ENCODE measurements at places on chromosomes 7 and 10.

GRCh38 chr10:128158021-128158795 is 32.0 kb upstream of the MKI67 start:
- no peak for DNase-seq

- no peak for DNase-seq
These were observed 9.4 kb upstream of the ANKRD1 start for GRCh38 chr10:90930070-90930837.

DNA sequence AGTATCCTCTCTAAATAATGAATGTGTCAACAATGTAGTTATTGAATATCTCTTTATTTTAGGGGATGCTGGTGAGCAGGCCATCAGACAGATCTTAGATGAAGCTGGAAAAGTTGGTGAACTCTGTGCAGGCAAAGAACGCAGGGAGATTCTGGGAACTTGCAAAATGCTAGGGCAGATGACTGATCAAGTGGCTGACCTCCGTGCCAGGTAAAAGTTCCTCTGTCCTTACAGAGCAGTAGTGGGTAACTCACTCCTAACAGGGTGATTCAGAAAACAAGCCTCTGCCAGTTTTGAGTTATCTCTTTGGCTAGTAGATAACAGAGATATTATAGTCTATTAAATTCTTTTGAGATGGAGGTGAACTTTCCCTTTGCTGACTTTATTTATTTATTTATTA is 67.3 kb downstream of the AP3M1 start:
- DNase-seq: no peak

GRCh38 chr7:18369011-18369410 is 126.5 kb upstream of the HDAC9 start:
- DNase-seq: no peak

- no peak for DNase-seq
These were observed 21.4 kb upstream of the PAX2 start for GRCh38 chr10:100723770-100724530.

DNA sequence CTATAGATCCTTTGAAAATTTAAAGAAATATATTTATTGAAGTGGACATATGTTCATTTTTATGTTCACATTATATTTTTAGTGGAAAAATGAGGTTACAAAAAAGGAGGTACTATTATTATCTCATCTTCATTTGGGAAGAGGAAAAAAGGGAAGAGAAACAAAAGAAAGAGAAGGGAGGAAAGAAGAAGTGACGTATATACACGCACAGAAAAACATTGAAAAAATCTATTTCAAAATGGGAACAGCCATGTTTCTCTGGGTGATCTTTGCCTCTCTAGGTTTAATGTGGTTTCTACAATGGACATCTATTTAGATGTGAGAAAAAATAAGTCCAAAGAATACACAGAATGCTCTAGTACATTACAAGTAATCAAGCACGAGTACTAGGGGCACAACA is 14.8 kb downstream of the ANK3 start:
- DNase-seq: no peak

DNA sequence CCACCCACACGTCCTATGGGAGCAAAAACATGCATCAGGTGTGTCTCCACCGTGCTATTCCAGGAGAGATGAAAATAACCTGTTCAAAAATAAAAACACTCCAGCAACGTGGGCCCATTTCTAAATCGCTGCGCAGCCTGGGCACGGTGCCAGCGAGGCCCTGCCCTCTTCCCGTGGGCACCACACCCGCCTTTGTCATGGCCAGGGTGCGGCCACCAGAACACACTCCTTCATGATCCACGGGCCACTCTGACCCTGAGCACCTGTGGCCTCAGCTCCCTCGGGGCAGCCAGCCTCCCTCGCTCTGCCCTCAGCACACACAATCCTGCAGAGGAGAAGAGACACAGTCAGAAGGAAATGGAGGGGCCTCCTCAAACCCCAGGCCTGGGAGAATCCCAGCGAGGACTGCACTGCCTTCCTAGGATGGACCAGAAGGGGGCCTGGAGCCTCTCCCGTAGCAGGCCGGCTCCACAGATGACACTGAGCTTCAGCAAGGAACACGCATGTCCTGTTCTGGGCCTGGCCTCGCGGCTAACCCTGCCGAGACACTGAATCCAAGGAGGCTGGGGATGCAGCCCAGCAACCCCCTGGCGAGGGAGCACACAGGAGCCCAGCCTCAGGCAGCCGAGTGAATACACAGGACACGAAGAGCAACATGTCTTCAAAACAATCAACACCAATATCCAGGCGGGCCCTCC is 169.0 kb downstream of the MAD1L1 start:
- no peak for DNase-seq

- no peak for DNase-seq
These were observed 543.6 kb upstream of the GALNT17 start for GRCh38 chr7:70588191-70588921.

DNA sequence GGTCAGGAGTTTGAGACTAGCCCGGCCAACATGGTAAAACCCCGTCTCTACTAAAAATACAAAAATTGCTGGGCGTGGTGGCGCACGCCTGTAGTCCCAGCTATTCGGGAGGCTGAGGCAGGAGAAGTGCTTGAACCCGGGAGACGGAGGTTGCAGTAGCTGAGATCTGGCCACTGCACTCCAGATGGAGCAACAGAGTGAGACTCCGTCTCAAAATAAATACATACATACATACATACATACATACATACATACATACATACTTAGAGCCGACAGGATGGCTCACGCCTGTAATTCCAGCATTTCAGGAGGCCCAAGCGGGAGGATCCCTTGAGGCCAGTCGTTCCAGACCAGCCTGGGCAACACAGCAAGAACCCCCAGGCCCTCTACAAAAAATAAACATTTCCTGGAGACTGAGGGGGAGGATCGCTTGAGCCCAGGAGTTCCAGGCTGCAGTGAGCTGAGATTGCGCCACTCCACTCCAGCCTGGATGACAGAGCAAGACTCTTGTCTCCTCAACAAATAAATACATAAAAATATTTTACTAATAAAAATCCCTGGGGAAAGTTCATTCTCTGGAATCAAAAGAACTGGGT is 90.9 kb upstream of the TNRC18 start:
- no peak for DNase-seq

DNA sequence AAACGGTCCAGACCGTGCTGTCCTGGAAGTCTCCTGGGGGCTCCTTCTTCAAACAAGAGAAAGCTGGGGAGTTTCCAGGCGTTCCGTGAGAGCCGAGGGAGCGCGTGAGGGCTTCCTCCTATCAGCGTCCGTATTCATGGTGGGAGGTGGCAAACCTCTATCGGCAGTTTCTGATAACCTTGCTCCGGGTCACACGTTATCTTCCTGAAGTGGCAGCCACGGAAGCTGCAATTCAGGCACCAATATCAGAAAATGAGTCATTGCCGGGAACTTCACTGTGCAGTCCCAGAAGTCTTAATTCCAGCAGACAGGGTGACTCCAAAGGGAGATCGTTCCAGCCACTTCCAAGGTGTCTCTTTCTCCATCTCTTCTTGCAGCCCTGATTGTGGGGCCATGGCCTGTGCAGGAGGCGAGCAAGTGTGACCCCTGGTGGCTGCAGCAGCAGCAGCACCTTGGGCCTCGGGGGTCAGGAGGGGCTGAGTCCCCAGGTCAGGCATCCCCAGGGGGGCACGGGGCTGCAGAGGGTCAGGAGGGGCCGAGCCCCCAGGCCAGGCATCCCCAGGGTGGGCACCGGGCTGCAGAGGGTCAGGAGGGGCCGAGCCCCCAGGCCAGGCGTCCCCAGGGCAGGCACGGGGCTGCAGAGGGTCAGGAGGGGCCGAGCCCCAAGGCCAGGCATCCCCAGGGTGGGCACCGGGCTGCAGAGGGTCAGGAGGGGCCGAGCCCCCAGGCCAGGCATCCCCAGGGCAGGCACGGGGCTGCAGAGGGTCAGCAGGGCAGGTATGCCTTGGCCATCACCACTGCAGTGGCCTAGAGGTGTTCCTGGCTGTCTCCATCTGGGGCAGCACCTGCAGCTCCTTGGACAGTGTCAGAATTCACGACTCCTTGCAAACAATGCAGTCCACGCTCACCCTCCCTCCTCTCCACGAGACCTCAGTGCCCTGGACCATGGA is 538.7 kb downstream of the DNAJB6 start:
- peak; percentile 43 for DNase-seq

DNA sequence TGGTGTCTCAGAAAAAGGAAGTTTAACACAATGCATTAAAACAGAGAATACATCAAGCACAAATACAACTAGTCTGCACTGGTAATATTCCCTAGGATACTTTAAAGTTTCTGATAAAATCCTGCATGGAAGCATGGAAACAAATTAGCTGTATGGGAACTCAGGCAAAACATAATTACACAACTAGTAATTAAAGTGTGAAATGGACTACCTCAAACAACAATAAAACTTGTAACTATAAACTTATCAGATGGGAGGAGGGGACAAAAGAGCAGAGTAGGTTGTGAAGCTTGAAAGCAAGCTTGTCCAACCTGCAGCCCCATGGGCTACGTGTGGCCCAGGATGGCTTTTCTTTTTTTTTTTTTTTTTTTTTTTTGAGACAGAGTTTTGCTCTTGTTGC is 98.9 kb downstream of the PARD3 start:
- DNase-seq: no peak

- no peak for DNase-seq
These were observed 10.6 kb downstream of the AUTS2 start for GRCh38 chr7:69608878-69609277.

DNA sequence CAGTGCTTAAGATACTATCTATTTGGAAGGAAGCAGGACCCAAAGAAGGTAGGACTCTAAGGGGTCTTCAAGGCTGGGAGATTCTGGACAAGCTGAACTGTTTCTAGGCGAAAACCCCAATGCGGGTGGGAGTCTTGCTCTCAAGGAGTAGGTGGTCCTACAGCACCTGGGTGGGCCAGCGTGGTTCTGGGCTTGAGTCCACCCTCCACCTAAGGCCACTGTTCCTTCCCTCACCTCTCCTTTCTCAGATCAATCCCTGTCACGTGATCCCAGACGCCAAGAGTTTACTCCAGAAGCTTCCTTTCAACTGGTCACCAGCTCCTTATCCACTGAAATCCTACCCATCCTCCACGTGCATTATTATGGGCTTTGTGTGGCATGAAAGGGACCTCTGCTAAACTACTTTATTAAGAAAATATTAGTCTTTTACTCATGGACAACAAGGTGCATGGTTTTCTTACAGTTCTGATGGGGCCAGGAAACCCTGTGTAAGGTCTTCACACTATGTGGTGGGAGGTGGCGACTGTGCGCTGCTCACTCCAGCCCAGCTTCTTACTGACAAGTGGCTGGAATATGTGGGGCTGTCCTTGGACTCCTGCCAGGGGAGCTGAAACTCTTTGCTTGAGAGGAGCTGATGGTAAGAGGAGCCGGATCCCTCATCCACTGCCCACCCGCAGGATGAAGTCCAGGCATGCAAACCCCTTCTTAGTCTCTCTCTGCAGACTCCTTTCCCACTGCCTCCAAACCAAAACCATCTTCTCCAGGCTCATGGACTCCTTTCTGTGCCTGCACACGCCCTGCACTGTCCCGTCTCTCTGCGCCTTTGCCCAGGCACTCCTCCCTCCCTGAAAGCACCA is 1.6 kb downstream of the ZNF746 start:
- DNase-seq: no peak

GRCh38 chr10:85175635-85176034 is 847.2 kb downstream of the CCSER2 start:
- no peak for DNase-seq

GRCh38 chr10:93091960-93092359 is 18.3 kb downstream of the CYP26A1 start:
- DNase-seq: no peak

- no peak for DNase-seq
These were observed 441 bp upstream of the VENTX start for GRCh38 chr10:133237241-133237587.

DNA sequence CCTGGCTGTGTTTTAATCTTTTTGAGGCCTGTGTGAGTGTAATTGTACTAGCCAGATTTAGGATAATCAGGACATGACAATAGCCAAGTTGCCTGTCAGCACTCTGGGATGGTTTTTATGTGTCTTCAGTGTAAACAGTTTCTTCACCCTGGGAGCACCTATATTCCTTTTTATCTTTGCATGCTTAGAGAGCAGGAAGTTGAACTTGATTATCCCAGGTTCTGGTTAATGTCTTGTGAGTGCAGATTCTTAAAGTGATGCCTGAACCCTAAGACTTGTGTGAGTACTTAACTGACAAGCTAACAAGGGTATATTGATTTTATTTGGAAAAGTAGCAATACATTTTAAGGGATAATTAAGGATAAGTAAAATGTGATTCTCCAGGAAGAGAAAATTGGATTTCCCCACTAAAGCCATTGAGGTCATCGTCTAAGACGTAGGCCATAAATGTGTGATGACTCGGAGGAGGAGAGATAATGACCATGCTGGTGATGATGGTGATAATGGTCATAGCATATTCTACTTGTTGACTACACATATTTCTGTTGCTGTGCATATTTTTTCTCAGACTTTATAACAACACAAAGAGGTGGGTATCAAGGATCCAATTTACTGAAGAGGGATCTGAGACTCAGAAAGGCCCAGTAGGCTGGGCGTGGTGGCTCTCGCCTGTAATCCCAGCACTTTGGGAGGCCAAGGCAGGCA is 234.7 kb downstream of the CAMK1D start:
- no peak for DNase-seq

GRCh38 chr10:60606343-60607080 is 171.8 kb upstream of the CDK1 start:
- DNase-seq: no peak

DNA sequence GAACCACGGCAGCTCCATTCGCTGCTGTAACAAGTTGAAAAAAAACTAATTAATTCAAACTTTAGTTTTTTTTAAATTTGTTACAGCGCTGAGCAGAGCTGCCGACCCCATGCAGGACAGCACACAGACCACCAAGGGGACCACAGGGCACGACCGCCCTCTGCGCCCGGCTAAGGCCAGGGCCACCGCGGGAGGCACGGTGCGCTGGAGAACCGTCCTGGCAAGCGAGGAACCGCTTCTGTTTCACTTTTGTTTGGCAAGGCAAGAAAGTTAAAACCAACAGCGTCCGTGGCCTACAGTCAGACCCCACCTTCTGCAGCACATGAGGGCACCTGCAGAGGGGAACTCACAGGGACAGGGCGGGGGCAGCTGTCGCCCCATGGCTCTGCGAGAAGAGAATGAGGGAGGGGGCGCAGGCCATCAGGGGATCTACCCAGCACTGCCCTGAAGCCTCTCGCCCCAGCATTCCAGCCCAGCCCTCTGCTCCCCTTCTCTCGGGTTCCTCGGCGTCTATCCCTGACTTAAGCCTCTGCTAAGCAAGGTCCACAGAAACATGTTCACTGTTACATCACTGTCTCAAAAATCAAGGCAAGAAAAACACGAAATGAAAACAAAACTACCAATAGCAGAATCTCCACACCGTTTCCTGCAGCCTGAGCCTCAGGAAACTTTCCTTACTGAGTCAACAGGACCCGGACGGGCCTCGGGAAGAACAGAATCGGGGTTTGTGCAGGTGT is 204.4 kb downstream of the DIP2C start:
- peak; percentile 12 for DNase-seq

- no peak for DNase-seq
These were observed 12.5 kb upstream of the TSPAN15 start for GRCh38 chr10:69438536-69439349.

GRCh38 chr7:92699966-92700514 is 109.8 kb upstream of the FAM133B start:
- no peak for DNase-seq

GRCh38 chr7:651032-651728 is 75.3 kb upstream of the DNAAF5 start:
- no peak for DNase-seq

- no peak for DNase-seq
These were observed 15.9 kb downstream of the NT5C2 start for GRCh38 chr10:103177123-103177522.

GRCh38 chr7:112080978-112081377 is 125.2 kb downstream of the DOCK4 start:
- no peak for DNase-seq
